ENCODE measurements at places on chromosomes 4 and X.

- DNase-seq: no peak
These were observed 427.2 kb downstream of the FAT4 start for GRCh38 chr4:125741825-125742452.

DNA sequence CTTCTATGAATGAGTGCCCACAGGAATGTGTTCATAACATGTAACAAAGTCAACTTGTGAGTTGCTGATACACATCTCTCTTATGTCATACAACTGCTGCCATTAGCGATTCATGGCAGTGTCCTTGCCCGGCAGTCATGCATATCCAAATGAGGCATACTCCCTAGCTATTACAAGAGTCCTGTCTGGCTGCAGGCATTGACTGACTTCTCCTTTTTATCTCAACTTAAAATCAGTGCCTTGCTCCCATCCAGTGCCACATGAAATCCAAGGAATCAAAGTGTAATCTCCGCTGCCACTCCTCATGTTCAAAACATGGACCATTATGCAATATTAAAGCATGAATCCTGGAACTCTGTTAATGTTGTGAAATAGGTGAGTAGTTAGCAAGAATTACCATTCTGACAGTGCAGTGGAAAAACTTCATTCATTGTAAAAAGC lies 348.9 kb upstream of the FTHL17 start:
- DNase-seq: no peak

DNA sequence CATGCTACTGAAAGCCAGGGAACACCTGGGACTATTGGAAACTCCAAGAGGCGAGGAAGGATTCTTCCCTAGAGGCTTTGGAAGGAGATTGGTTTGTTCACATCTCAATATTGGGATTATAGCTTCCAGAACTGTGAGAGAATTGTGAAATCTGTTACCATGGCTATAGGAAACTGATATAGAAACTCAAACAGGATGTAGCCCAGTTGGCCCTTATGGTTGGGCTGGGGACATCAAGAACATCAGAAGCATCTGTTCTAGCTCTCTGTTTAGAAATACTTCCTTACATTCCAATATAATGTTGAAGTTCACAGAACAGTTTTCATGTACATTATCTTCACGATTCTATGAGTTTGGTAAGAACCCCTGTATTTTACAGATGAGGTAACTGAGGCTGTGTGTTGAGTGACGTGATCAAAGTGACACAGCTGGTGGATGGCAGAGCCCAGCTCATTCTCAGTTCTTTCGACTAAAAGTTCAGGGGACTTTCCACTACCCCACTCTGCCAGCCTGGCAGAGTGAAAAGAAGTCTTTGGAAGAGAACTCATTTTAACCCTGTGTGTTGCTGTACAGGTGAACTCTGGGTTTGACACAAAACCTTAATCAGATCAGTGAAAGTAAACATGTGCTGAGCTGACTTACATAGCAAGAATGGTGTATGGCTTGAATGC lies 183.0 kb downstream of the GBA3 start:
- DNase-seq: no peak

- DNase-seq: no peak
These were observed 45.0 kb downstream of the ETDC start for GRCh38 chrX:135354288-135354687.

All from NCI-H187 (cell line).